Stimulated activated CD4-positive, alpha-beta T cell treated with anti-CD3 and anti-CD28 coated beads, Interleukin-2, amount 100 ng/mL, for 24 hours (primary cell): ENCODE measurements at places on chromosomes 7 and 10.
A peak's percentile ranks its signal among the peaks of the same experiment; 100 is the strongest.

GRCh38 chr10:101646364-101646763 lies 48.6 kb downstream of the FBXW4 start:
- DNase-seq = no peak

DNA sequence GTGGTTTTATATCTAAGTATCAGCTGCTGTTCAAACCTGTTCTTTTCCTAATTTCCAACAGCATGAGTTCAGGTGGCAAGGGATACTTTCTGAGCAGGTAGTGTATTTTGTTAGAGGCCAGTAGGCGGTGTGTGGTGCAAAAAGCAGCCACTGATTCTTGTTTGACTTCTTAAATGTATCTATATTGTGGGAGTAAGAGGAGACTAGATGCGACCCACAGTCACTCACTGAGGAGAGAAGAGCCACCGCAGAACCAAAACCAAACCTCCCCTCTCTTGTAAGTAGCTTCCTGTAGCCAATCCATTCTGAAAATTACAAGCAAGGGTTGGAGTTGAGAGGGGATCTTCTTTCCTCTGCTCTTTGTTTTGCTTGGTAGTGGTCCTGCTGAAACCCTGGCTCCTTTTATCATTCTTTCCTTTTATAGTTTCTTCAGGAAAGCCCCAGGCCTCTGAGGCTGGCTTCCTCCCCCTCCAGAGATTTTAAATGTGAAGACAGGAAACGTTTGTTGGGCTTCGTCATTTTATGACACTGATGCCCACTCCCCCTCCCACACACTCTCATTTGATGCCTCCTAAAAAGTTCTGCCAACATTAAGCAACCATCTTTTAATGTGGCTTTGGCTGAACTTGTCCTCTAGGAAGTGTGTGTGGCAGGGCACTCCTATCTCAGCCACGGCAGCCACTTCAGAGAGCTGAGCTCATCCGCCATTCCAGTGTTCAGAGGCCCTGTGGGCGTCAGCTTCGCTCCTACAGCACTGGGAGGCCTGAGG lies 566.0 kb downstream of the SUGCT start:
- DNase-seq = no peak

DNA sequence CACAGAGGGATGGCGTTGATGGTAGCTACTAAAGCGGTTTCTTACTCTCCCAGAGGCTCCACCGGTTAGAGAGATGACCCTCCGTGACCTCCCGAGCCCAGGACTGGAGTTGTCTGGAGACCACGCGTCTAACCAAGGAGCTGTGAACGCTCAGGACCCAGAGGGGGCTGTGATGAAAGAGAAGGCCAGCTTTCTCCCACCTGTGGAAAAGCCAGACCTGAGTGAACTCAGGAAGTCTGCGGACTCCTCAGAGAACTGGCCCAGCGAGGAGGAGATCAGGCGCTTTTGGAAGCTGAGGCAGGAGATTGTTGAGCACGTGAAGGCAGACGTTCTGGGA lies 15.9 kb downstream of the LRRC27 start:
- no peak for DNase-seq

GRCh38 chr10:58982470-58983239 lies 193.8 kb upstream of the PHYHIPL start:
- no peak for DNase-seq

- no peak for DNase-seq
Measured at GRCh38 chr7:88203401-88203800, 16.4 kb downstream of the SRI start.

DNA sequence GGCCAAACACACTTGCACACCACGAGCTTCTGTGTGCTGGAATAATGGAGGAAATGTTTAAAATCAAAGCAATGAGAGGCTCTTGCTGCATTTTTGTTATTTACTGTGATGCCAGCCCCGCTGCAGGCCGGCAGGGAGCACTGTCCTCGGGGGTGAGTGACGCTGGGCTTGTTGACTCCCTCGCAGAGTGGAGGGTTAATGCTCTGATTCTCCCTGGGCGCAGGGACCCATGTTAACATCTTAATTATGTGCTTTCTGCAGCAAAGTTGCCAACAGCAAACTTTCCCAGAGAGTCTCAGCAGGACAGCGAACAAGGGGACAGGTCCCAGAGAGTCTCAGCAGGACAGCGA lies 22.9 kb downstream of the SCART1 start:
- DNase-seq = no peak

- no peak for DNase-seq
Measured at GRCh38 chr10:78850644-78851435, 217.9 kb upstream of the ZMIZ1 start.

- DNase-seq = no peak
Measured at GRCh38 chr7:87735360-87735759, 107.2 kb downstream of the RUNDC3B start.

- no peak for DNase-seq
Measured at GRCh38 chr7:12643644-12644043, 43.8 kb upstream of the ARL4A start.

- DNase-seq = no peak
Measured at GRCh38 chr10:132592790-132593383, 55.3 kb downstream of the INPP5A start.

DNA sequence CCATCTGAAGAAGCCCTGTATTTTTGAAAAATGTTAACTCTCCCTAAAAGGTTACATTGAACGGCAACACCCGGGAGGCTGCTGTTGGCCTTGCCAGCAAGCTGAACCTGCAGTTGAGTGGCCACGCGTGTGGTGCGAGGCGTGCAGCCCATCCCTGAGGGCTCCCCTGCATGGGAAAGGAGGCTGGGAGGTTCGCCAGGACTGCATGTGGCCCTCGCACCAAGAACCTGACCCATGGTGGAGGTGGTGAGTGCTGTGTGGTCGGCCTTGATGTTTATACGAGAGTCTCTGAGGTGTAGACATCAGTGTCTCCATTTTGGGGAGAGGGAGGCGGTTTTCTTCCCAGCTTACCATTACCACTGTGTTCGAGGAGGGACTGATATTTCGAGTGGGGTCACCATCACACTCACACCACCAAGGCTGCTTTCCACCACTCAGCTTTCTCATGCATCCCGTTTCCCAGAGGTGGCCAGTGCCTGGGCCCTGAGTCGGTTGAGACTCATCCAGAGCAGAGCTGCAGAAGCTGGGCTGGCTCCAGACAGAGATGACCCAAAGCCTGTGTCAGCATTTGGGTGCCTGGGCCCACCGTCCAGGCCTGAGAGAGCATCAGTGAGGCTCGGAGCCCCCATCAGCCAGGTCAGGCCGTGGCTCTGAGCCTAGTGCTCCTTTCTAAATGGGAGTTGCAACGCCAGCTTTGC lies 222.6 kb downstream of the EBF3 start:
- DNase-seq = no peak

GRCh38 chr10:107546986-107547385 lies 382.5 kb upstream of the SORCS1 start:
- no peak for DNase-seq

DNA sequence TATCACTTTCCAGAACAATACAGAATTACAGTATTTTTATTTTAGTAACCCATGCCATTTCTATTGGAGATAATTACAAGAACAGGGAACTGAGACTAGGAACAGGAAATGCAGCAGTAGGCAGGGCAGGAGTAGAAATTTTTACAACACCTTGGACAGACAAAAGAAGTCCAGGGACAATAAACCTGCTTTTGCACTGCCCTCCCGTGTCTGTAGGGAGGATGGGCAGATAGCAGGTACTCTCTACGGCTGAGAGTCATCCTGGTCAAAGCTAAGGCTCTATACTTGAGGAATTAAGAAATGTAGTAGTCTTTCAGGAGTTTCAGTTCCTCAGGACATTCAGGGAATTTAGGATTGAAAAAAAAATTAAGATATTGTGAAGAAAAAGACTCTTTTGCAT lies 63.4 kb downstream of the VAX1 start:
- DNase-seq = no peak

- no peak for DNase-seq
Measured at GRCh38 chr10:99615426-99615825, 4.8 kb downstream of the SLC25A28 start.

DNA sequence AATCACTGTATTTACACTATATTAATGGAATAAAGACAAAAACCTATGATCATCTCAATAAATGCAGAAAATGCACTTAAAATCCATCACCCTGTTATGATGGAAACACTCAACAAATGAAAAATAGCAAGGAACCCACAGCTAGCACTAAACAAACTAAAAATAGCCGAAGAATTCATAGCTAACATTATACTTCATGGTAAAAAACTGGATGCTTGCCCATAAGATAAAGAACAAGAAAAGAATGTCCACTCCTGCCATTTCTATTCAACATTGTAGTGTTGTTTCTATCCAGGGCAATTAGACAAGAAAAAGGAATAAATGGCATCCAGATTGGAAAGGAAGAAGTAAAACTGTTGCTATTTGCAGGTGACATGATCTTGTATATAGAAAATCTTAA lies 142.1 kb downstream of the STK31 start:
- no peak for DNase-seq

DNA sequence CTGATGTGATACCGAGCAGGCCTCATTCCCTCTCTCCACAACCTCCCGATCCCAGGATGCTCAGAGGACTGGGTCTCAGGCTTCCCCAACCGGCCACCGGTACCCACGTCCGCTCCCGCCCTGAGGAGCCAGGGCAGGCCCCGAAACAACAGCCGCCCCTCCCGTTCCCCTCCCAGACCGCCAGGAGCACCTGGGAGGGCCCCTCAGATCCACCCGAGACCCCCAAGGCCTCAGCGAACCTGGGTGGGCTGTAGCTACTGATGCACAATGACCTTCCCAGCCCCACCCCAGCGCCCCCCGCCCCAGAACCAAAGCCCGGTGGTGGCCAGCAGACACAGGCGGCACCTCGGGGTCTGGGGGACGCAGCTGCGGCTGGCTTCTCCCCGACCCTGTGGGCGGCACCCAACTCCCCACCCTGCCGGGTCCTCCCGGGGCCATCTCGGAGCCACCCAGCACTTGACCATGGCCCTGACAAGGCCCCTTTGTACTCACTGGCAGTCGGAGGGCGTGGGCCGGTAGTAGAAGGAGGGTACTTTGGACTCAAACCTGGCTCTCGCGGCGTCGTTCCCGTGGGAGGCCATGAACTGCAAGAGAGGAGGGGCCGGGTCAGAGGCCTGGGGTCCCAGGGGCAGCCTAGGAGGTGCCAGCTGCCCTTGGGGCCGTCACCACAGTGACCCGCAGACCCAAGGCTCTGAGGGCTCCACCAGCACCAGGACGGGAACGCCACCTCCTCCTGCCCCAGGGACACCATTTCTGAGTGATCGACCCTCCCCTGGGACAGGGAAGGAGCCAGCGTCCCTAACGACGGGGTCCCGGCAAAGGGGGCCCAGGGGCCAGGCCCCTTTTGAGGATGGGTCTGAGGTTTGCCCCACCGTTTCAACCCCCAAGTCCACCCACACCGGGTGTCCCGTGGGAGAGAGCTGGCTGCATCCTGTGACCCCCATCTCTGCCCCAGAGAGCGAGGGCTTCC lies 28.1 kb downstream of the ADAP1 start:
- DNase-seq = no peak

- DNase-seq = no peak
Measured at GRCh38 chr10:91604553-91605534, 28.0 kb downstream of the PPP1R3C start.

- DNase-seq = peak; percentile 20
Measured at GRCh38 chr10:114045136-114046086, 1.7 kb downstream of the ADRB1 start.

DNA sequence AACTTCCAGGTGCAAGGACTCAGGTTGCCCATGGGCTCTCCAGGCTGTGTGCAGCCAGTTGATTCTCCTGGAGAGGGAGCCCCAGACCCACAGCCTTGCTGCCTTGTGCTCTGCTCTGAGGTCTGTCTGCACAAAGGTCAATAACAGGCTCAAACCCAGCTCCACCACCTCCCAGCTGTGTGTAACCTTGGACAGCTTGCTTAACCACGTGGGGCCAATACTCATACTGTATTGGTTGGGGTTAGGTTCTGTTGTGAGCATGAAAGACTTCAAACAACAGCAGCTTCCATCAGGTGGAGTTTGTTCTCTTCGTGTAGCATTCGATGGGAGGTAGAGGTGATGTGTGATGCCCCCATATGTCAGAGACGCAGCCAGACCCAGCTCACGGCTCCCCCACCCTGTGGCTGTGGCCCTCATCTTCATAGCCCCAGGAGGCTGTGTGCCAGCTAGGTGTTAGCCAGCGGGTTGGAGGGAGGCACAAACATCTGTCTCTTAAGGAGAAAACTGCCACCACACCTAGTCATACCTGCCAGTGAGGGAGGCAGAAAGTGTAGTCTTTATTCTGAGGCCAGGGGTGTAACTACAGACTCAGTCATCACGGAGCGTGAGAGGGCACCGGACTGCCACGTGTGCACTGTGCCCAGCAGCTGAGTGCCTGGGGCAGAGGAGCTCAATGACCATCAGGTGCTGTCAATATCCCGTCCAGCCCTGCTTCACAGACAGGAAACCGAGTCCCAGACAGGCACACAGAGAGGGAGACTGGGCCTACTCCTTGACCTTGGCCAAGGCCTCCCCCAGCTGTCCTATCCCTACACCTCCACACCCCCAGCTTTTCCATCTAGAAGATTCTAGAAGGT lies 8.1 kb upstream of the POLD2 start:
- no peak for DNase-seq

DNA sequence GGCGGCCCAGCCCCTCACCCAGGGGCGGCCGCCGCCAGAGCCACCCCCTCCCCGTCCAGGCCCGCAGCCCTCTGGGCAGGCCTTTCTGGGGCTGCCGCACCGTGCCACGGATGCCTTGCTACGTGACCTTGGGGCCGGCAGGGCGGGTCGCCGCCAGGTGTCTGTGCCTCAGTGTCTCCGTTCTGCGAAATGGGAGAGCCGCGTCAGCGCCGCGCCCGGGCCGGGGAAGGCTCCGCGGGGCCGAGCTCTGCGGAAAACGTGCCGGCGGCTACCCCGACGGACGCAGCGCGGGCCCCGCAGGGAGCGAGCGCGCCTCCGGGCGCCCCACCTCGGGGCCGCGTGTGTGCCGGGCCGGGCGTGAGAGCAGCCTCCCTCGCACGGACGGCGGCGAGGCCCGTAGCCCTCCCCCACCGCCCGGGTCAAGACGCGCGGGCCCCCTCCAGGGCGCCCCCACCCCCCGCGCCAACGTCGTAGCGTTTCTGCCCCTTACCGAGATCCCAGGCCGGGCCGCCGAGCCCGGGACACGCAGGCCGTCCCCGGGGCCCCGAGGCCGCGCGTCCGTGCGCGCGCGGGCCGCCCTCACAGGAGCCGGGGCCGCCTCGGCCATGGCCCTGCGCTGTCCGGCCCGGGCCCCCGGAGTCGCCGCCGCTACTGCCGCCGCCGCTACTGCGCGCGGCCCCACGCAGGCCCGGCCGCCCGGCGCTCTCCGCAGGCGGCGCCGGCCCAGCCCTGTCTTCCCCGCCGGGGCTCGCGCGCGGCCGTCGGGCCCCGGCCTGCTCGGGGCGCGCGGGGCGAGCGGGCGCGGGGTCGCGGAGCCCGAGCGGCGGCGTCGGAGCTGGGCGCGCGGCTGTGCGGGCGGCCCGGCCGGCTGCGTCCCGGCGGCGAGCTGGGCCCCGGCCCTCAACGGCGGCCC lies 1.1 kb downstream of the ZNF777 start:
- DNase-seq = peak; percentile 26

DNA sequence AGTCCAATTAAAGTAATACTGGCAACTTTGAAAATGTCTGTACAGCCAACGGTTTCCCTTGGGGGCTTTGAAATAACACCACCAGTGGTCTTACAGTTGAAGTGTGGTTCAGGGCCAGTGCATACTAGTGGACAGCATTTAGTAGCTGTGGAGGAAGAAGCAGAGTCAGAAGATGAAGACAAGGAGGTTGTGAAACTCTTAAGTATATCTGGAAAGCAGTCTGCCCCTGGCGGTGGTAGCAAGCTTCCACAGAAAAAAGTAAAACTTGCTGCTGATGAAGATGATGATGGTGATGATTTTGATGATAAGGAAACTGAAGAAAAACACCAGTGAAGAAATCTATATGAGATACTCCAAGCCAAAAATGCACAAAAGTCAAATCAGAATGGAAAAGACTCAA lies 72.2 kb downstream of the ZNF783 start:
- DNase-seq = no peak
